AG09319 (cell line): ENCODE measurements at places on chromosomes 3 and 15.

- DNase-seq = no peak
Observed at GRCh38 chr3:171168086-171168485, 141.6 kb upstream of the SLC2A2 start.

GRCh38 chr3:40369716-40370115 lies 17.3 kb upstream of the ENTPD3 start:
- DNase-seq = no peak

- DNase-seq = no peak
Observed at GRCh38 chr15:72272997-72273352, 621 bp upstream of the PARP6 start.

GRCh38 chr3:73055583-73055982 lies 5.9 kb upstream of the EBLN2 start:
- DNase-seq = no peak

GRCh38 chr3:187021748-187022402 lies 91.5 kb downstream of the ST6GAL1 start:
- no peak for DNase-seq

DNA sequence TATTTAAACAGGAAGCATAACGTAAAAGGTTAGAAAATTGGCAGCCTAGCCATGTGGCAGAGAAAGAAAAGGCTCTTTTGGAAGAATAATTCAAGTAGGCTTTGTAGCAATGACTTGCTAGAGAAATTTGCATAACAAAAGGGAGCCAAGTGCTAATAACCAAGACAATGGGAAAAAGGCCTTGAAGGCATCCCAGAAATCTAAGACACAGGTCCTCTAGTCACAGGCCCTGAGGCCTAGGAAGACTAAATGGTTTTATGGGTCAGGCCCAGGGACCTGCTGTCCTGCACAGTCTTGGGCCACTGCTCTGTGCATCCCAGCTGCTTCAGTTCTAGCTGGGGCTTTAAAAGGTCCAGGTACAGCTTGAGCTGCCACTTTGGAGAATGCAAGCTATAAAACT lies 78.5 kb downstream of the FGF7 start:
- no peak for DNase-seq

GRCh38 chr3:31319332-31319731 lies 213.4 kb upstream of the STT3B start:
- no peak for DNase-seq

- DNase-seq = no peak
Observed at GRCh38 chr15:56806148-56806536, 72.8 kb upstream of the ZNF280D start.

DNA sequence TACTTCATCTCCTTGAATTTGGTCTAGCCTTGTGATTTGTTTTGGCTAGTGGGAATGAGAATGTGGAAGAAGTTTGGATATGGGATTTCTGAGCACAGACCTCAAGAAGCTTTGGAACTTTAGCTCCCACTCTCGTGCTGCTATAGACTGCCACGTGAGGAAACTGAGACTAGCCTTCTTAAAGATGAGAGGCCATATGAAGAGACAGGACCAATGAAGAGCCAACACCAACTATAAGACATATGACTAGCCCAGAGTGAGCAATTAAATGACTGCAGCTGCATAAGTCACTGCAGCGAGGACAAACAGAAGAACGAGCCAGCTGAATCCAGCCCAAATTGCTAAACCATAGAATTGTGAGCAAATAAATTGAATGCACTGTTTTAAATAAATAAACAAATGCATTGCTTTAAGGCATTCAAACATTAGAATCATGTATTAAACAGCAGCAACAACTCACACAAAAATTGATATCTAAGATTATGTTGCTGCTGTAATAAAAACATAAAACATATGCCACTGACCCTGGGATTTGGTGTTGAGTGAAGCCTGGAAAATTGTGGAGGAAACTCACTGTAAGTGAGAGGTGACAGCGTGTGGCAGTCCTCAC lies 15.7 kb upstream of the CNTN4 start:
- DNase-seq = no peak

GRCh38 chr3:32316319-32316718 lies 75.3 kb upstream of the CMTM7 start:
- no peak for DNase-seq
